ENCODE measurements at places on chromosomes 11 and 22.

DNA sequence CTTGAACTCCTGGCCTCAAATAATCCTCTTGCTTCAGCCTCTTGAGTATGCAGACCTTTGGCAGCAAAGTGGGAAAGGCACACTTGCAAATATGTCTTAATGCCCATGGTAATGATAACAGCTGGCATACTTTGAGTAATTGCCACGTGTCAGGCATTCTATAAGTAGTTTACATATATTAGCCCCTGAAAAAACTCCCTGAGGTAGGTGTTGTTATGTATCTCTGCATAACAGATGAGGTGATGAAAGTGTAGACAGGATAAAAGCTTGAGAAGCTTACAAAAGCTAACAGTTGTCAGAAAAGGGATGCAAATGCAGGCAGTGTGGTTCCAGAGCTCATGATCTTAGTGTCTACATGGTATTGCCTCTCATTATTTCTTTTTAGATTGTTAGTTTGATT is 291.1 kb upstream of the C11orf87 start:
- no peak for DNase-seq

DNA sequence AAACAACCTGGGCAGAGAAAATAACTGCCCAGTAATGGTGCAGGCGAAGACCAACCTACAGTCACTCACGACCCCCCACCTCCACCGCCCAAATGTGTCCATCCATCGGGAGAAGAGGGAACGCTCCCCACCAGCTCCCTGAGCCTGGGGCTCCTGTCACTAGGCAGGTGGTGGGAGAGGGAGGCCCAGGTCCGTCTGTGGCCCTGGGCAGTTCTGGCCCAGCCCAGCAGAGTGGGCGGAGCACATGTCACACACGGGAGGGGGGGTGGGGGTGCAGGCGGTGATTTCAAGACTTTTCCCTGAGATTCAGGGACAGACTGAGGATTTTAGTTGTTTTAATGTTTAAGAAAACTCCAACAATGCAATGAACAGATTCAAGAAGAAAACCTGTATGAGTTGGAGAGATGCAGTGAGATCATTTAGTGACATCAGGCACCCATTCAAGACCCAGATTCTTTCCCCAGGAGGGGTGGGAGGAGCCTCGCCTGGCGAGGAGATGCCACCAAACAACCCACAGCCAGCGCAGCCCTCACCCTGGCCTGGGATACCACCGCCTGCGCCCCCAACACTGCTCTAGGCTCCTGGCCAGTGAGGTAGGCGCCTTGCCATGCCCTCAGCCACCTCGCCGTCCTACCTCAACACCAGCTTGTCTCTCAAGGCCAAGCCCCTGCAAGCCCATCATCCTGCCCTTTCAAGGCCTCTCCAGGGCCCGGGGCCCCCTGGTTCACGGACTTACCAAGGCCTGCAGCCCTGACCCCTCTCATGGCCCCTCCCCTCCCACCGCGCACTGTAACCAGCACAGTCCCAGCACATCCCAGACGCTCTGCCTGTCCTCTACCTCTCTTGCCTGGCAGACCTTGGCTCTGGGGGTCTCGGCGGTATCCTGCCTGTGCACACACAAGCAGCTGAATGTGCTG is 36.8 kb downstream of the TBX1 start:
- no peak for DNase-seq

GRCh38 chr11:27028561-27028965 is 12.1 kb upstream of the BBOX1 start:
- peak; percentile 10 for DNase-seq

DNA sequence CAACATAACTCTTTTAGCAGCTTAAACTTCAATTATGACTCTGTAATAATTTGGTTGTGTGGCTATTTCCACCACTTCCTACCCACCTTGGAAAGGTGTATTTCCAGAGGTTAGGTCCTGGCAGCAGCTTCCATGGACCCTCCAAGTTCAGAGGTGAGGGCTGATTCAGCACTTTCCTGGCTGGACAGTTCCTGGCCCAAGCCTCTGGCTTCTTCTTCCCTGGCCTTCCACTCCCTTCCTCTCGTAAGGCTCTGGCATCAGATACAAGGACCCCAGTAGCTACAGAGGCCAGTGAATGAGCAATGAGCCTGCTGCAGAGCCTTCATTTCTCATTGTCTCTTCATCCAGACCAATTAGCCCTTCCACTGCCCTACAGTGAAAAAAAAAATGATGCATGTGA is 98.1 kb upstream of the KIRREL3 start:
- DNase-seq = peak; percentile 20

DNA sequence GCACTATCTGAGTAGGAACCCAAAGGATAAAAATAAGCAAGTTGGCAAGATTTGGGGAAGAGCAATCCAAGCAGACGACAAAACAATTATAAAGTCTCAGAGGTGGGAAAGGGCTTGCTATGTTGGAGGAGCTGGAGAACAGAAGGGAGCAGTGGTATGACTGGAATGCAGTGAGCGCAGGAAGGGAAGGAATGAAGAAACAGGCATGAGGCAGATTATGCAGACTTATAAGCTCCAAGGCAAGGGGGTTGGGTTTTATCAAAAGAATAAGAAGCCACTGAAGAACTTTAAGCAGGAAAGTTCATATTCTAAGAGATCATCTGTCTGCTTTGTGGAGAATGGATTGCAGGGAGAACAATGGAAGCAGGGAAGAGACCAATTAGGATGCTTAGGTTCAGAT is 31.7 kb downstream of the PGM2L1 start:
- peak; percentile 86 for DNase-seq

GRCh38 chr22:45528046-45528445 is 25.4 kb downstream of the FBLN1 start:
- no peak for DNase-seq

DNA sequence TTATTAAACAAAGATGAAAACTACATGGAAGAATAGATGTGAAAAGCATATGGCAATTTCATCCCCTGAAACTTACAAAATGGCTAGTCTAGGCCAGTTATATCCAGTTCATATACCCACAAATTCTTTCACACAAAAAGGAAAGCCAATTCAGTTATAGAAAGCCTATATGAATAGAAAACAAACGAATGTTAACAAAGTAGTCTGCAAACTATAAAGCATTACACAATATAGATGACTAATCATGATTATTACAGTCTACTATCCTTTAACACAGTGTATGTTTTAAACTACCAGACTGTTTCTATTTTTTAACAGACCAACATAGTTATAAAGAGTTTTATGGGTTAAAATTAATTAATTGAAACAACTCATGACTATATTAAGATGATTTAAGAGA is 12.1 kb downstream of the DCUN1D5 start:
- DNase-seq = no peak
